ENCODE measurements at places on chromosomes 6 and 20. TPM values are rescaled to one million over a fixed set of nuclear protein-coding genes. Genes with fewer than 3 reads are reported as not detected.

Gene COL9A3
- polyA plus RNA-seq, result not detected

DNA sequence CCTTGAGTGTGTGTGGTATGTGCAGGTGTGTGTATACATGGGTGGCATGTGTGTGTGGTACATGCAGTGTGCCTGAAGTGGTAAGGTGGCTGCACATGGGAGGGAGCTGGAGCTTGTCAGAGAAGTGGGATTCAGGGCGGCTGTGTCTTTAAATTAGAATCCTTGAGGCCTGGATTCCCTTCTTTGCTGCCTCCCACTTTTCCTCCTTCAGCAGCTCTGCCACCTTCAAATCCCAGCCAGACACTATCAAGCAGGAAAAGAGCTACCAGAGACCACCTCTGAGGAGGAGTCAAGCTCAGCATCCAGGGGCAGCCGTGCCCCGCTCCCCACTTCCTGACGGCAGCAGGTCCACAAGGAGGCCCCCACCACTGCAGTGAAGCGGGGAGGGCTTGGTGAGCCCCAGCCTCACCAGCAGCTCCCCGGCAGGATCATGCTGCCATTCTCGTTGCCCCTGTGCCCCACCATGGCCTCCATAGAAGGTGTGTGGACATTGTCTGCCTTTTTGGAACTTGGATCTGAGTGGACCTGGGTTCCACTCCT, 131.0 kb upstream of the MLN start:
- no peak for DNase-seq
- no peaks in the 10 kb centered on the region for H3K27me3 ChIP-seq
- H3K4me3 ChIP-seq, result no peak overlapping the region
- H3K27ac ChIP-seq, result no peak overlapping the region
- no peaks in the 10 kb centered on the region for H3K4me1 ChIP-seq

DNA sequence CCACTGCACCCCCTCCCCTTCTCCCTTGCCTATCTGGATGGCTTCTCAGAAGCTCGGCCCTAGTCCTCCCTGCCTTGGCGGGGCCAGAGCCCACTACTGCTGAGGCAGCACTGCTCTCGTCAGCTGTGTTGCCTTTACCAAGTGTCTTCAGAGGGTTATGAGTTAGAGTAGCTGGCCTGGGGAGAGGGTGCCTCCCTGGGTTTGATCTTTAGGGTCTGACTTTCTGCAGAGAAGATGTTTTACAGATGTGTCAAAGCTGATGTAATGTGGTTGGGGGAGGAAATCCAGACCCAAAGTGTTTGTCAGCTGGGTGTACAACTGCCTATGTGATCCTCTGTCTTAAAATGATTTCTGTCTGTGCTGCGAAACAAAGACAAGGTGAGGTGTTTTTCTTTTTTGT, 30.4 kb upstream of the PI16 start:
- no peaks in the 10 kb centered on the region for H3K4me1 ChIP-seq
- peaks cover 13% of the 10 kb centered on the region for H3K36me3 ChIP-seq
- no peak overlapping the region for H3K27ac ChIP-seq
- DNase-seq, result no peak

Gene HLA-DRB5
- polyA plus RNA-seq, result 3.2 TPM

Gene NKAPL
- not detected for polyA plus RNA-seq

Gene ENPP3
- 0.15 TPM for polyA plus RNA-seq

Gene NEURL2
- 0.94 TPM for polyA plus RNA-seq

Gene HTR1B
- polyA plus RNA-seq, result not detected

- H3K27me3 ChIP-seq, result no peaks in the 10 kb centered on the region
- H3K4me1 ChIP-seq, result no peaks in the 10 kb centered on the region
- peaks cover 30% of the 10 kb centered on the region for H3K36me3 ChIP-seq
- H3K27ac ChIP-seq, result no peak overlapping the region
These were observed 17.6 kb downstream of the NQO2 start for GRCh38 chr6:3017304-3017703.

Gene SNPH
- polyA plus RNA-seq, result 5.8 TPM

- H3K4me3 ChIP-seq, result no peak overlapping the region
- no peaks in the 10 kb centered on the region for H3K27me3 ChIP-seq
- no peak for DNase-seq
- H3K4me1 ChIP-seq, result no peaks in the 10 kb centered on the region
These were observed 198.9 kb downstream of the CLIC5 start for GRCh38 chr6:45816674-45817297.

Gene MRS2
- polyA plus RNA-seq, result 17.4 TPM

DNA sequence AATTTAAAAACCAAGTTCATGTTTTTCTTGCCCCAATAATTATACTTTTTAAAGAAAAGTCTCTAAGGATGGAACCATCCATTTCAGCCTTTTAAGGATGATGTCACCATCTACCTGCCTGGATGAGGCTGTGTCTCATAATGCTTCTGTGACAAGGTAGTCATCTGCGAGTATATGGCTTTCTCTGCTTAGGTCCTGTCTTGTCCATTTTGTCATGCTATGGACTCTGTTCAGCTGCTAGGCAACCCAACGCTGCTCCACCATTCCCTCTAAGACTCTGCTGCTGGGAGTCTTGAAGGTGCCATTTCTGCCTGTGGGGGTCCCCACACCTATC, 459.8 kb upstream of the RUNX2 start:
- no peaks in the 10 kb centered on the region for H3K36me3 ChIP-seq
- H3K4me1 ChIP-seq, result no peaks in the 10 kb centered on the region
- DNase-seq, result no peak
- H3K27me3 ChIP-seq, result no peaks in the 10 kb centered on the region
- H3K27ac ChIP-seq, result no peak overlapping the region
- H3K4me3 ChIP-seq, result no peak overlapping the region

Gene MEI4
- not detected for polyA plus RNA-seq

DNA sequence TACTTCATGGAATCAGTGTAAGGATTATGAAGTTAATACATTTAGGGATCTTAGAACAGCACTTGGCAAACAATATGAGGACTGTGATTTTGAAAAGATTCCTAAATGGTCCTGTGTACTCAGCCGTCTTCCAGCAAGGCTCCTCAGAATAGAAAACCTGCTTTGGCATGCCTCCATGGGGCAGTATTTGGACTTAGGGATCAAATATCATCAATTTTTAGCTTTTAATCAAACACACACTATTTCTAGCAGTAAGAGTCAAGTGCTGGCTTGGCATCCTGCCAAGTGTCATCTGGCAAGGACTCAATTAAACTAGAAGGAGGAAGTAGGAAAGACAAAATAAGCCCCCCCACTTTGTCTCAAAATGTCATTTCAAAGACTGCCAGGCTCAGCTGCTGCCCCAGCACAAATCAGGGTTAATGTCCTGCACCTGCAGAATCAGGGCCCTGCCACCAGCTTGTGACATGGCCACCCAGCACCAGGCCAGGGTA, 40.8 kb downstream of the IYD start:
- no peak overlapping the region for H3K27ac ChIP-seq
- no peaks in the 10 kb centered on the region for H3K4me1 ChIP-seq
- no peaks in the 10 kb centered on the region for H3K36me3 ChIP-seq
- DNase-seq, result no peak
- no peaks in the 10 kb centered on the region for H3K27me3 ChIP-seq

Gene C2
- not detected for polyA plus RNA-seq

Gene GSTA3
- polyA plus RNA-seq, result not detected

GRCh38 chr6:23016696-23017095, 447.3 kb downstream of the HDGFL1 start:
- no peak overlapping the region for H3K27ac ChIP-seq
- H3K4me1 ChIP-seq, result no peaks in the 10 kb centered on the region
- no peak for DNase-seq

- H3K4me1 ChIP-seq, result no peaks in the 10 kb centered on the region
- no peak overlapping the region for H3K4me3 ChIP-seq
- H3K27me3 ChIP-seq, result no peaks in the 10 kb centered on the region
- H3K36me3 ChIP-seq, result no peaks in the 10 kb centered on the region
- no peak for DNase-seq
- no peak overlapping the region for H3K27ac ChIP-seq
These were observed 405.7 kb downstream of the TAF4 start for GRCh38 chr20:61659994-61660346.

Gene LTB
- polyA plus RNA-seq, result 1,182 TPM

Gene FOXO3
- polyA plus RNA-seq, result 31.1 TPM

DNA sequence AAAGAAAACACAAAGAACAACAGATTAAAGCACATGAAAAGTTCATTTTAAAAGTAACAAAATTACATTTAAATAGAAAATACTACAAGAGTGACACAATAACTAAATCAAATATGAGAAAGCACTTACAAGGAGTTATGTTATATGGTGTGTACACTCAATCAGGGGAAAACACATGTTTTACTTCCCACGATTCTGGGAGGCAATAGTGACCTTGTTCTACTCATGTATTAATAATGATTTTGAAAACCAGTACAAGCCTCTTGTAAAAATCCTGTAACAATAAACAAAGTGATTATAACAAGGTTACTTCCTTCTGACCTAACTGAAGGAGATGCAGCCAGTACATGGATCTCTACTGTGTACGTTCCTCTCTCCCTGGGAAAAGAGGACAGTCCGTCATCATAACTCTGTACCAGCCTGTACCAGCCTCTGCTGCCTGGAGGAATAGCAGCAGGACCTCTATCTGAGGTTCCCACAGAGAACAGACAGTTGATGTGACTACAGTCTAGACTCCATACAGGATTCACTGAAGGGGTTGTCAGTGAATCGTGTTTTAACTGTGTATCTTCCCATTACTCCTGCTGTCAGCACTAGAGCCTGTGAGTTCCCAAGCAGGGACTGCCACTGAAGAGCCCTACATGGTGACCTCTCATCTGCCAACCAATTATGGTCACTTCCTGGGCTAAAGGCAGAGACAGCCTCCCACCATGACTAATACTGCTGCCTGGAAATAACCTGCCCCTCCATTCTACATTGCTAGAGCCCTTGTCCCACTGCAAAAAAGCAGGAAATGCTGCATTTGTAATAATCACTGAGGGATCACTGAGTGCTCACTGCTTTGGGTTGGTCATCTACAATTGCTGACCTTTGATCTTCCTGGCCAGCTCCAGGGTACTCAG, 149.7 kb downstream of the KIF16B start:
- no peak overlapping the region for H3K27ac ChIP-seq
- DNase-seq, result no peak
- no peaks in the 10 kb centered on the region for H3K4me1 ChIP-seq
- no peak overlapping the region for H3K4me3 ChIP-seq

DNA sequence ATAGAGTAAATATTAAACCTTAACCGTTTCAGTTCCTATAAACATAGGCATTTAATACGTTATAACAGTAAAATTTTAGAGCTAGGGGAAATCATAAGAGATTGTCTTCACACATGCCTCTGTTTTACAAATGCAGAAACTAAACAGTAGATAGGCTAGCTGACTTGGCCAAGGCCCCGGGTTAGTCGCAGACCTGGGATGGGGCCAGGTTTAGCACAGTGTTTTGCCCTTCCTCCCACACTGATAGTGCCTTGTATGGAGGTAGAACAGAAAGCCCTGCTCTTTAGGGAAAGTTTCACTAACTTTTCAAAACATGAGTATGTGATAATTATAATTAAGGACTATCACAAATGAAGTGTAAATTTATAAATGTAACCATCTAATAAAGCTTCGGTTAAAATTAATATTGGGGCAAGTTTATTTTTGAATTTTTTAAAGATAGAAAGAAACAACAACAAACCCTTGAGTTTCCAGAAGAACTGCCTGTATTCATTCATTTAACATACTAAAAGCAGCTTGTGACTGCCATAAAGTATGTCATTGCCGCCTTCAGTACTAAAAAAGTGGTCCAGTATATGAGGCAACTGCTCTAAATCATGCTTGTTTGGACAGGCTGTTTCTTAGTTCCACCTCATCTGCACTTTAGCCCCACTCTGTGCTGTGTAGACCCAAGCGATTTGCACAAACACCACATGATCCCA, 62.5 kb upstream of the LOC128125822 start:
- H3K4me1 ChIP-seq, result no peaks in the 10 kb centered on the region
- H3K27ac ChIP-seq, result no peak overlapping the region
- H3K4me3 ChIP-seq, result no peak overlapping the region
- H3K36me3 ChIP-seq, result no peaks in the 10 kb centered on the region

Gene SLC22A2
- polyA plus RNA-seq, result not detected

Gene SPEF1
- not detected for polyA plus RNA-seq

GRCh38 chr20:50635676-50636600, 55.4 kb downstream of the RIPOR3 start:
- H3K4me1 ChIP-seq, result no peaks in the 10 kb centered on the region
- no peak overlapping the region for H3K27ac ChIP-seq
- H3K27me3 ChIP-seq, result no peaks in the 10 kb centered on the region
- H3K4me3 ChIP-seq, result no peak overlapping the region

DNA sequence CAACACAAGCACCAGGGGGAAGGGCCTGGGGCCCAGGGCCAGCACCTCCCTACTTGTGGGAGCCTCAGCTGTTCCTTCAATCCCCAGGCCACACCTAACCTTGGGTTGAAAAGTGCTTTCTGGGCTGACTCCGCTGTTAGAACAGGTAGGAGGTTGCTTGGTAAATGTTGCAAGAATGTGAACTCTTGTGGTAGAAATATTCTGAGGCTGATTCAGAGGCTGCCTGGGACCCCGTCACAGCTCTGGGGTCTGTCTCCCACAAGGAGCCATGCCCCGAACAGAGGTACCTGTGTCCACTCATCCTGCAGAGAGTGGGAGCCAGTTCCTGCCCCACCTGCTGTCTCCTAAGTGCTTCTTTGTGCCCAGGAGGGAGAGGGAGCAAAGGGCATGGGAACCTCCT, 14.4 kb upstream of the MAS1L start:
- no peaks in the 10 kb centered on the region for H3K36me3 ChIP-seq
- DNase-seq, result no peak

- no peaks in the 10 kb centered on the region for H3K4me1 ChIP-seq
- H3K4me3 ChIP-seq, result no peak overlapping the region
- H3K36me3 ChIP-seq, result no peaks in the 10 kb centered on the region
- H3K27me3 ChIP-seq, result no peaks in the 10 kb centered on the region
These were observed 199.3 kb upstream of the FLRT3 start for GRCh38 chr20:14536738-14537137.

Gene RAB5IF
- 180 TPM for polyA plus RNA-seq

DNA sequence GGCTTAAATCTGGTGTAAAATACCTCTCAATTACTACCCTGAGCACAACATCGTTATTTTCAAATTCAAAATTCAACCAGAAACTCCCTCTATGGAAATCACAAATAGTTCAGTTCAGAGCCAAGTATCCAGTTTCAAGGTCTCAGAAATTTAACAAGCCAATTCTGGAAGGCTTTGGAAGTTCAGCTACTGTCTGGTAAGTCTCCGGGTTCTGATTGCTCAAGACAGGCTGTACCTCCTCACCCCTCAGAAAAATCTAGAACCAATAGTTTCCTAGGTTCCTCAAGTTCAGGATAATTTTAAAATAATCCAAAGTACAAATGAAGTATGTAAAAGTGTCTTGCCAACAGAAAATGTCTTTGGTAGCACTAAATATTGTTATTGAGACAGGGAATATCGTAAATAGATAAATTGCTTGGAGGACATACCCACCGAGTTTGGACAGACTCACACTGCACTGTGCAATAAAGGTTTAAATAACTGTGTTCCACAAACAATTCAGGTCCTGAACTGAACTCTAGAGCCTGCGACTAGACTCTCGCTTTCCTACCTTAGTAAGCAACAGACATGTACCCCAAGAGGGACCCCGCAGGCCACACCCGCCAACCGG, 729 bp downstream of the ATG5 start:
- peaks cover 23% of the 10 kb centered on the region for H3K4me1 ChIP-seq
- peak overlapping the region; percentile 97 for H3K4me3 ChIP-seq
- no peaks in the 10 kb centered on the region for H3K27me3 ChIP-seq
- H3K27ac ChIP-seq, result peak overlapping the region; percentile 94
